ENCODE measurements at places on chromosomes 6 and 20.

- DNase-seq: no peak
Measured at GRCh38 chr6:168988801-168989200, 264.8 kb downstream of the THBS2 start.

GRCh38 chr6:31575952-31576685, 754 bp downstream of the TNF start:
- no peak for DNase-seq

GRCh38 chr20:50151034-50151743, 2.3 kb downstream of the PEDS1 start:
- DNase-seq: no peak

GRCh38 chr6:42118162-42119001, 24.0 kb downstream of the C6orf132 start:
- DNase-seq: no peak

GRCh38 chr6:125421836-125422235, 120.1 kb upstream of the HDDC2 start:
- no peak for DNase-seq

- DNase-seq: no peak
Measured at GRCh38 chr20:13771853-13772453, 12.8 kb downstream of the ESF1 start.

GRCh38 chr20:54219751-54220426, 12.0 kb downstream of the PFDN4 start:
- no peak for DNase-seq

DNA sequence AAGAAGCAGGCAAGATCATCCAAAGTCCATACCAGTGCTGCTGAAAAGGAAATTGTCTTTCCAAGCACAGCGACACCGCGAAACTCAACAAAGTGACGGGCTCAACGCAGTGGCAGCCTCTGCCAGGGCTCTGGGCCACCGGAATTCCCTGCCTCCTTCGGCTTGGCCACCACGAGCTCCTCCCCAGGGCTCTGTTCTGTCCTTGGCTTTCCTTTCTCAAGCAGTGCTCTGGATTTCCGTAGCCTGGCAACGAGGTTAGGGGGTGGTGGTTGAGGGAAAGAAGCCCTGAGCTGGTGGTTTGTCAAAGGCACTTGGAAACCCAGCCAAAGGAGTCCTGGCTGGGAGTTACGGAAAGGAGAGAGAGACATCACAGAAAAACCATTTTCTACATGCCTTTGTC, 31.2 kb downstream of the PRR18 start:
- DNase-seq: no peak

DNA sequence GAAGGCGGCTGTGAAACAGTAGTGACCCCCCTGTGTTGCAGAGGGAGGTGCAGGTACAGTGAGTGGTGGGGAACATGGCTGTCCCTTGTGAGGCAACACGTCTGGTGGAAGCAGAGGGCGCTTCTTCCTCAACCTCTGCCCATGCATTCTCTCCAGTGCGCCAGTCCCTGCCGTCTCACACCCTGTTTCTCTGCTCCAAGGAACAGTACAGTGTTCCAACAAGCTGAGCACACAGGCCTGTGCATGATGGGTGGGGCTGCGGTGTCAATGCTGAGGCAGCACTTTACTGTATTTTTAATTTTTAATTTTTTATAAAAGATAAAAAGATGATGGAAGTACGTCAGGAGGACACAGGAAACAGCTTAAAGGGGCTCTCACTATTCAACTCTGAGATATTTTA, 32.5 kb downstream of the CST2 start:
- no peak for DNase-seq

GRCh38 chr6:21263531-21264287, 329.8 kb upstream of the SOX4 start:
- no peak for DNase-seq

DNA sequence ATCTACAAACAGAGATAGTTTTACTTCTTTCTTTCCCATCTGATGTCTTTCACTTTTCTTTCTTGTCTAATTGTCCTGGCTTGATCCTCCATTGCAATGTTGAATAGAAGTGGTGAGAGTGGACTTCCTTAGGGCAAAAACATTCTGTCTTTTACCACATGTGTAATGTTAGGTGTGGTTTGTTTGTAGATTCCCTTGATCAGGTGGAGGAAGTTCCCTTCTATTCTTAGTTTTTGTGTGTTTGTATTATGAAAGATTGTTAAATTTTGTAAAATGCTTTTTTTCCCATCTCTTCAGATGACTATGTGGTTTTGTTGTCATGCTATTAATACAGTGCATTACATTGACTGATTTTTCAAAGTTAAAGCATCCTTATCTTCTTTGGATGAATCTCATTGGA, 41.6 kb upstream of the DUSP22 start:
- no peak for DNase-seq

DNA sequence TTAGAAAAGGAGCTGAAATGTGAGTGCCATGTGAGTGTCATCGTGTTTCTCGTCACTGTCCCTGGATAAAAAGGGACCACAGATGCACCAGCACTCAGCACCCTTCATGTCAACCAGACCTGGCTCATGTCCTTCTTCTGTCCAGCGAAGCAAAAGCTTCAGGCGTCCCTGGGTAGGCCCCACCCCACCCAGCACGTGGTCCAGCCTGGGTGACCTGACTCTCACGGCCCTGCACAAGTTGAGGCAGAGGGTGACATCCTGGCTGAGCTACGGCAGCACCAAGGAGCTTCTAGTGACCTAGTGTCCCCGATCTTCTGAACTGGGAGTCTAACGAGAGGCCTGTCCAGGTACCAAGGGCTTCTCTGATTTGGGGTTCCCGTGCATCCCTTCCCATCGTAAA, 37.8 kb downstream of the PSMG4 start:
- DNase-seq: no peak

- no peak for DNase-seq
Measured at GRCh38 chr6:74434171-74434570, 738.2 kb downstream of the CD109 start.

GRCh38 chr6:134339216-134339615, 21.3 kb upstream of the SGK1 start:
- DNase-seq: no peak

GRCh38 chr20:13089950-13090469, 81.2 kb downstream of the SPTLC3 start:
- no peak for DNase-seq

DNA sequence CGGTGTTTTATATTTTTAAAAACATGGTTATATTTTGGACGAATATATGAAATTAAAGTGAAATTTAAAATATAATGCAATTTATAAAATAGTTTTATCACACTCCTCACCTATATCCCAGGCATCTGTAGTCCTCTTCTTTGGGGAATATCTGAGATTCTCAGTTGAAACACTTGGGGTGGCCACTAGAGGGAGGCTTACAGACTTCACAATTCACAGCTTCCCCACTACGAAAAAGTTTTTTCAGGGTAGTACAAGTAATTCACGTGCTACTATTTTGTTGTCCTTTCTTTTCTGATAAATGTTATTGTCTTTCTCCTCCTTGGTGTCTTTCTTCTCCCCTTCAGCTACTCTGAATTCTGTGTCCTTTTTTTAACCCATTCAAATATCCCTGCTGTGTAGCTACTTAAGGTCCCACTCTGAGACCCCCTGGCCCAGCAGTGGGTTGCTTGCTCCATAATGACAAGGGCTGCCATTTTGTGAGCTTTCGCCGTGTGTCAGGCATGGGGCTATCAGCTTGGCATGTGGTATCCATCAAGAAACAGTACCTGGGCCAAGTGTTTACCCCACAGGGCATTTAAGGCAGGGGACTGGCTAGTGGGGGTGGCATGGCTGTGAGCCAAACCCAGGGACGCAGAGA, 43.6 kb upstream of the PHACTR3 start:
- DNase-seq: no peak

GRCh38 chr6:125273965-125274364, 27.8 kb downstream of the HDDC2 start:
- no peak for DNase-seq

- DNase-seq: no peak
Measured at GRCh38 chr6:111119571-111120329, 32.4 kb downstream of the SLC16A10 start.

- no peak for DNase-seq
Measured at GRCh38 chr6:34030831-34031624, 114.9 kb downstream of the GRM4 start.

DNA sequence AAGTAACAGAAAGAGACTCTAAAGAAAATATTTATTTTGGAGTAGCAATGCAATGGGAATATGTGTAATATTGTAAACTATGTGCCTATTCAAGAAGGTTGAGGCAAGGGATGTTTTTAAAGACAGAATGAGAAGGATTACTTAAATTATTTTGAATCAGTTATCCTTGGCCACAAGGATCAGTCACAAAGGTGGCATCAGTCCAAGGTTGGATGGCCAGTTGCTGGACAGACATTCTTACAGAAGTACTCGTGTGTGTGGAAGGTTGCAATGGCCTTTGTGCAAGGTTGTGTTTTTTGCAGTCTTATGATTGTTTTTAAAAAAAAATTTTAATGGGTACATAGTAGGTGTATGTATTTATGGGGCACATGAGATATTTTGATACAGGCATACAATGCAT, 2.0 kb downstream of the QRSL1 start:
- DNase-seq: no peak

GRCh38 chr6:3381233-3381921, 75.5 kb downstream of the SLC22A23 start:
- DNase-seq: no peak

- no peak for DNase-seq
Measured at GRCh38 chr6:14858808-14859207, 387.1 kb upstream of the JARID2 start.

- no peak for DNase-seq
Measured at GRCh38 chr6:5135788-5136376, 50.7 kb downstream of the PPP1R3G start.

DNA sequence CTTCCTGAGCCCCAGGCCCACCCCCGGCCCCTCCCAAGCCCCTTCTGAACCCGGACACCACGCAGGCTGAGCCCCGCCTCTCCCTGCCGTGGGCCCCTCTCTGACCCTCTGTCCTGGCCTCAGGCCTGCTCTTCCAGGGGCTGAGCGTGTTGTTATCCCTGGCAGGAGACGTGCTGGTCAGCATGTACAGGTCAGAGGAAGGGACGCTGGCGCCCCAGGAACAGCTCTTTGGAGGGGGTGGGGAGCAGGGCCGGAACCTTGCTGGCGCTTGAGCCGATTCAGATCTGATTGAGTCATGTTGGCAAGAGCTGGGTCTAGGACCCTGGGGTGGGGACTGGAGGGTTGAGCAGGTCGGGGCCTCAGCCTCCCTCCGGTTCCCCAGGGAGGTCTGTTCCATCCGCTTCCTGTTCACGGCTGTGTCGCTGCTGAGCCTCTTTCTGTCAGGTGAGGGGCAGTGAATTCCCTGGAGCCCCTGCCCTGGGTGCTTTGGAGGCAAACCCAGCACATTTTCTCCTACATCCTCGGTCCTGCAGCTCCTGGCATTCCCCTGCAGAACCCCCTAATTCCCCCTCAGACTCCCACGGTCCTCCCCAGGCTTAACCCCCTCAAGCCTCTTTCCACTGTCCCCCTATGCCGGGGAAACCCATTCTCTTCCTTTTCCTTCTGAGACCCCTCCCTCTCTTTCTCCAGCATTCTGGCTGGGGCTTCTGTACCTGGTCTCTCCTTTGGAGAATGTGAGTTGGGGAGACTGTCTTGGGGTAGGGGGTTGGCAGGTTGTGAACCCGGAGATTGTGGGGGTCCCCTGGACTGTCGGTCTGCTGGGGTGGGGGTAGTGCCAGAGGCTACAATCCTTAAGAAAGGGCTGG, 2.0 kb downstream of the SPAG4 start:
- DNase-seq: peak; percentile 14

DNA sequence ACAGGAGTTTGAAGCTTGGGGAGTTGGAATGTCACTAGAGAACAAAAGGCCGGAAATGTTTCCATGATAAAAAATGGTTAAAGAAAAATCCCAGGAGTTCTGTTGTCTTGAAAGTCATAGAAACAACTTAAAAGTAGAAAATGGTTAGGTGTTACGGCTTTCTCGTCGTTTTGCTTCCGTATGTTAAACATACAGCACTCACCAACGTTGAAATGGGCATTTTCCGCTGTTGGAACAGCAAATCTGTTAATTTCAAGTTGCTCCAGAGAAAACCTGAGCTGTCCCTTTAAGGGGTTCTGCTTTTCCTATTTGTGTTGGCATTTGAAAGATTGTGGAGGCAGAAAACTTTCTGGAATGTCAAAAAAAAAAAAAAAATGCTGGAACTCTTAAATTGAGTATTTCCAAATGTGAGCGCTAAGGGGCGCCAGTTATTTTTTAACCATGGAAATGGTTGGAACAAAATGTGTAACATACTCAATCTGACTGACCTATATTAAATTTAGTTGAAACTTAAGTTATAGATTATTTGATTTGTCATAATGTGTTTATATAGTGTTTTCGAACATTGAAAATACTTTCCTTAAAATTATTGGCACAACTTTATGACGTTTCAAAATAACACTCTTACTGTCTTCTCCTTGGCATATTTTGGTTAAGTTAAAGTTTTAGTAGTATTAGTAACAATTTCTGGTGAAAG, 2.2 kb downstream of the QKI start:
- DNase-seq: peak; percentile 26

GRCh38 chr6:45640081-45640491, 262.4 kb upstream of the SUPT3H start:
- DNase-seq: no peak

DNA sequence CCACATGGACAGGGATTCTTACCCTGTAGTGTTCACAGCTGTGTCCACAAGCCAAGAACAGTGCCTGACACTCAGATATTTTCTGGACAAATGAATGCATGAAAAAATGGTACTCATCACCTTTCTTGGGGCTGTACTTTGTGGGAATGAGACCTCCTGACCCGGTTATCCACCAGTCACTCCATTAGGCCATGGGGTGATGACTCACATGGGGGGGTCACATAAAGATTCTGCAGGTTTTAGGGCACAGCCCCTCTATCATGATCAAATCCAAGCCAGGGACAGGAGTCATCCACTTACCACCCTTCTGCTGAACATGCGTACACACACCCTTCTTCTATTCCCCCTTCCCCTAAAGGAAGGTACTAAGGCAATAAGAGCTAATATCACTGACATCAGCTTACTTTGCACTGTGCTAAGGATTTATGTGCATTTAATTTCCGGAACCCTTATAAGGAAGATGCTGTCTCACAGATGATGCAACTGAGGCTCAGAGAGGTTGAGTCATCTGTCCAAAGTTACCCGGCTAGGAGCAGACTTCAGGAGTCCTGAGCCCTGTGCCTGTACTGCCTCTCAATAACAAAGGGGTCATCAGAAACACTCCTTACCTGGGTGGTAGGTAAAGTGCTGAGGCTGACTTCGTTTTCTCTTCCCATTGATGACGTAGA, 107.8 kb downstream of the NFATC2 start:
- no peak for DNase-seq

DNA sequence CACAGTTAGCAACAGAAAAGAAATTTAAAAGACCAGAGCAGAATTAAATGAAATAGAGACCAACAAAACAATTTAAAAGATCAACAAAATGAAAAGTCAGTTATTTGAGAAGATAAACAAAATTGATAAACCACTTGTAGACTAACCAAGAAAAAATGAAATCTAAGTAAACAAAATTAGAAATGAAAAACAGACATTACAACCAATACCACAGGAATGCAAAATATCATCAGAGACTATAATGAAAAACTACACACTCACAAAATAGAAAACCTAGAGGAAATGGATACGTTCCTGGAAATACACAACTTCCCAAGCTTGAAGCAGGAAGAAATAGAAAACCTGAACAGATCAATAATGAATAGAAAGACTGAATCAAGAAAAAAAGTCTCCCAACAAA, 97.8 kb downstream of the WDR27 start:
- no peak for DNase-seq
